Hematopoietic multipotent progenitor cell treated with erythropoietin and hydrocortisone succinate and interleukin-3 and kit ligand, for 17 days (in vitro differentiated cells): ENCODE measurements at places on chromosomes 7 and 10.

DNA sequence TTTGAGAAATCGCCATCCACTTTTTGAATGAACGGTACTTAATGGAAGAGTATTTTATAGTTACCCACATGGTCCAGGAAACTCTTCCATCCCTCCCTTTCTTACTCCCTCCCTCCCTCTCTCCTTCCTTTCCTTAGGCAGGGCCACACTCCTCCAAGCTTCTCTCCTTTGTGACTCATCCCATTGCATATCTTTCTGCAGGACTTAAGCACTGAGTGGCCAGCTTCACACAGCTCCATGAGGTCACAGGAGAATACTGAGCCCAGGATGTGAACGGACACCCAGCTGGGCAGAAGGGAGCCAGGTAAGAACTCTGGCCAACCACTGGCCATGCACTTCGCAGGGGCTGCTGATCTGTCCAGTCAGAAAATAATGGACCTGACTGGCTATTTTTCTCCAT is 189.7 kb upstream of the ADCY1 start:
- no peak for DNase-seq

GRCh38 chr7:45897042-45897690 is 8.9 kb downstream of the IGFBP1 start:
- DNase-seq, result no peak

GRCh38 chr7:96061844-96062243 is 260.1 kb downstream of the SLC25A13 start:
- no peak for DNase-seq

GRCh38 chr10:70552586-70552985 is 50.0 kb downstream of the PRF1 start:
- no peak for DNase-seq

- DNase-seq, result no peak
Observed at GRCh38 chr10:21524526-21525366, 736 bp downstream of the SKIDA1 start.

DNA sequence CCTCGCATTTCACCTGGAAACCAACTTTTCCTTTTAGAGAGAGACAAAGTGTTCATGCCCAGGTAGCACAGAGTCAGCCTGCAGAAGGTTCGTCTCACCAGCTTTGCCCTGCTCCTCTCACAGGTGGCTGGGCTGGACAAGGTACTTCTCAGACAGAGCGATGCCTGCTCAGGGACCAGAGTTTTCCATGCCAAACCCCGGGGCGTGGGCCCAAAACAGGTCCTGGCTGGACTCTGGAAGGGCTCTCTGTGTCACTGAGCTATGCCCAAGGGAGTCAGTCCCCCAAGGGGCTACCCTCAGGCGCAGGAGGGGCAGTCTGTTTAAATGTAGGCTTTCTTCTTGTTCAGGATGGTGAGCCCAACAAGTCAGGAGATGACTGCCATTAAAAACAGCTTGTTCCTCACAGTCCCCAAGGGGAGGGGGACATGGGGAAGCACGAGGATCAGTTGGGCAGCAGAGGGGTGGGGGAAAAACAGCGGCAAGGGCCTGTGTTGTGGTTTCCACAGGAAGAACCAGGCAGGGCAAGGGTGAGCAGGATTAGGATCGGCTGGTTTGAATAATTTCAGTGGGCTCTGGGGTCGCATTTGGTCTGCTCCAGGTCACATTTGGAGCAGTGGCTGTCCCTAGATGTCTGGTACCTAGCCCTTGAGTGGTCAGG is 55.5 kb upstream of the FIGNL1 start:
- no peak for DNase-seq

DNA sequence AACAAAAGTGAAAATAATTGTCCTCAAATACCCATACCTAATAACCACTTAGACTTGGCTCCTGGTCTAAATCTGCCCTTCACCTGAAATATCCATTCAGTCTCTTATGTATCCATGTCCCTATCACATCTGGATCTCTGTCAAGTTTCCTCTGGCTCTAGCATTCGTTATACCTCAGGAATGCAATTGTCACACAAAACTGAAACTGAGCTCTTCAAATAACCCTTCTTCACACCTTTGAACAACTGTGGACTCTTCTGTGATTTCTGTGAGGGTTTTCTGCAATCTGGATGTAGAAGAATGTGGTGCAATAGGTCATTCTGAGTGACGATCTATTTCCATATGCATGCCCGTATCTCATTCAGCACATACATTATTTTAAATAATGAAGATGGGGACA is 53.5 kb upstream of the FGL2 start:
- no peak for DNase-seq

- DNase-seq, result no peak
Observed at GRCh38 chr7:134845461-134845860, 66.0 kb downstream of the CALD1 start.

- no peak for DNase-seq
Observed at GRCh38 chr10:121609426-121610380, 11.5 kb upstream of the FGFR2 start.

DNA sequence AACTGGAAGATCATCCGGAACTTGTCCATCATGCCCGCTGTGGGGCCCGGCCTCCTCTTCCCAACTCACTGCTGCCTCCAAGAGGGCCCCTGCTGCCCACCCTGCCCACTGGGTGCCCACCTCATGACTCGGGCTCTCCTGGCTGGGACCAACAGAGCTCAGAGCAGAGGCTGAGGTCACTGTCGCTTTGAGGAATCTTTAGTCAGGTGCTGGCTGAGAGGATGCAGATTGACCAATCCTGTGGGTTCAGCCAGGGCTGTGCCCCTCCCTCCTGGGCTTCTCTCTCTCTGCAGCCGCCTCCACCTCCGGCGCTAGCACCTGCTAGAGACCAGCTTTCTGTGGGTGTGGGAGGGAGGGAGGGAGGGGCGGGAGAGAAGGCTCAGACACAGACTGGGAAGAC is at the start of gene CALHM1:
TSS of gene CALHM1 (minus strand) at position 181 of the 400 bp plus-strand sequence. CDS start at position 32, 149 bp downstream.
- DNase-seq, result no peak

GRCh38 chr10:97072851-97073665 is 112.7 kb downstream of the SLIT1 start:
- peak; percentile 60 for DNase-seq

DNA sequence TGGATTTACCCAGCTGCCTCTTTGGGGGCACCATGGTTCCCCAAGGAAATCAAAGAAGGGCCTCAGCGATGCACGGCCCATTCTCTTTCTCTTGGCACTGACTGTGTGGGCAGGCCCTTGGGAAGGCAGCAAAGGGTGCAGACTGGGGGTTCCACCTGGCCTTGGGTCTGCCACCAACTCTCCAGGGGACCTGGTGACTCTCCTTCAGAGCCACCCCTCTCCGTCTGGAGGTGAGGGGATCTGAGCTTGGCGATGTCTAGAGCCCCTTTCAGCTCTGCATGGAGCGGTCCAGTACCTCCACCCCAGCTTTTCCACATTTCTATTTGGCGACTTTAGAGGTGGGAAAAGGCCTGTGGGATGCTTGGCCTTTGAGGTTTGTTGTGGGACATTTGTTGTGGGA is 69.1 kb downstream of the C10orf120 start:
- no peak for DNase-seq

GRCh38 chr10:132659206-132660091 is 121.9 kb downstream of the INPP5A start:
- no peak for DNase-seq

DNA sequence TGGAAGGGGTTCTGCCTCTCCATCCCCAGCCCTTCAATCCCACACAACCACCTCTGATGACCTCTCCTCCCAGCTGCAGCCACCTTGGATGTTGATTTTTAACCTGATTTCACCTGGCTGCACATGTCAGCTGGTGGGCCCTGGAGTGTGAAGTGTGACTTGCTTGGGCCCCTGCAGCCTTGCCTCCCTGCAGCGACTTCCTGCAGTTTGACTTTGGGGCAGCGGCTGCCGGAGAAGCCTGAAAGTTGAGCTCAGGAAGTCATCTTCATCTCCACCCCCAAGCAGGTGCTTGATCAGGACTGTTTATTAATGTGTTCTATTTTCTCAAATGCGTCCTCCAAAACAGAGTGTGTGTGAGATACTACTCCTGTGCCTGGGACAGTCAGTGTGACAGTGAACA is 675.2 kb upstream of the GALNT17 start:
- DNase-seq, result no peak

- DNase-seq, result no peak
Observed at GRCh38 chr7:20991544-20991943, 204.9 kb upstream of the SP8 start.

DNA sequence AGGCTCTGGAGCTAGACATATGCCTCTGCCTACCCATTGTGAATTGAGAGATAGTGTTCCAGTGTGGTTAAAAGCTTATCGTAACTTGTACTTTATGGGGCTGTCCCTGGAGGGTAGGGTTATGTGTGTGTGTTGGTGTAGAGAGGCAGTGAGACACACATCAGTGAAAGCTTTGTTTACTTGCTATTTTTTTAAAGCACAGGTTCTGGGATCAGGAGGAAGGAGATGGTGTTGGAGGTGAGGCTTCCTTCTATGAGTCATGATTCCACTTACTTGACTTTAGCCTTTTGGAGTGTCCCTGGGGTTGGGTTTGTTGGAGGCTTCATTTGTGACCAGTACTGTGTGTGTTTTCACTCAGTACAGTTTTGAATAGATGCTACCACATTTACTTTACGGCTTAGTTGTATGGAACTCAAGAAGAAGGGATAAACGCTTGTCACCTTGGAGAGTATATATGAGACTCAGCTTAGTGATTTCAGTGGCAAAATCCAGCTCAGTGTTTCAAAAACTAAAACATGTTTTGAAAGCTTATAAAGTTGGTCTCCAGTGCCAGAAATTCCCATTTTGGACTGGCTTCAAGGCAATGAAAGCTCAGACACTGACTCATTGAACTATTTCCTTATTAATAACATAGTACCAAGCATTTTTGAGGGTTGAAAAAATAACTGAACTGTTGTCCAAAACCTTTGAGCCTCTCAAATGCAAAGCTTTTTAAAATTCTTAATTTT is 106.2 kb downstream of the PLXDC2 start:
- DNase-seq, result no peak

DNA sequence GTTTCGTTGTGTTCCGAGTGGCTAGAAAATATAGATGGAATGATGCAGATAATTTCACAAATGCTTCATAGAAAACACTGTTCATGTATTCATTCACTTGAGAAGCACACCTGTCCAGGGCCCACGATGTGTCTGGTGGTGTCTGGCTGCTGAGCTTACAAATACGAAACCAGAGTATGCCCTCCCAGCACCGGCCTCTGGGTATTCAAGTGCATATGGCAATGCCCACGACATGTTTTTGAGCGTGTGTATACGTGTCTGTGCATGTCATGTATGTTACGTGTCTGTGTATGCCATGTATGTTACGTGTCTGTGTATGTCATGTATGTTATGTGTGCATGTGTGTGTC is 37.9 kb downstream of the IL2RA start:
- no peak for DNase-seq

DNA sequence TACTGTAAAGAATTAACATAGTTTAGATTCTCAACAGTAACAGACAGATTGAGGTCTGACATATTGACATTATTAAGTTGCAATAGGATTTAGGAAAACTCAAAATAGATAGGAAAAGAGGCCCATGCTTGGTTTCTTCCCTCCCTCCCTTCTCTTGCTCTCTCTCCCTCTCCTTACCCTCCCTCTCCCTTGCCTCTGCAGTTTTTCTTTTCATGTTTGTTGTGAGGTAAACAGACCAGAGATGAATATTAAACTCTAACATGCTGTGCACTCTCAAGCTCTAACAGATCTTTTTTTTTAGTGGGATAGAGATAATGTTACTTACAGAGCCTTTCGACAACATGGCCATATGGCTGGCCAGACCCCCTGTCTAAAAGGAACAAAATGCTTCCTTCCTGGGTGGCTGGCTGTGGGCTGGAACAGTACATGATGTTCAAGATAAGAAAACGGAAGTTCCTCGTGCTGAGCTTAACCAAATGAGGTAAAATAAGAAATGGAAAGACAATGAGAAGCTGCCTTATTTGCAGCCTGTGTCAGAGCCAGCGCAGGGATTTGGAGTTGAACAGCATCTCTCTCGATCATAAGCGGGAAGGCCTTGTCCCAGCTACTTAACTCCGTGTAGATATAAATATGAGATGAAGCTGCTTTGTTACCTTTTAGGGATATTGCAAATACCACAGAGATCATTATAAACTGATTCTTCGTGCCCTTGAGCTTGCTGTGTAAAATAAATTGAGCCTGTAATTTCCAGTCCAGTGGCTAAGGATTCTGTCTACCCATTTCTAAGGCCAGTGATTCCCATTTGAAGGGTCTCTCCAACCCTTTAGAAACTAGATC is 391.9 kb upstream of the NPVF start:
- DNase-seq, result no peak

GRCh38 chr10:1166101-1166827 is 110.1 kb downstream of the WDR37 start:
- no peak for DNase-seq

DNA sequence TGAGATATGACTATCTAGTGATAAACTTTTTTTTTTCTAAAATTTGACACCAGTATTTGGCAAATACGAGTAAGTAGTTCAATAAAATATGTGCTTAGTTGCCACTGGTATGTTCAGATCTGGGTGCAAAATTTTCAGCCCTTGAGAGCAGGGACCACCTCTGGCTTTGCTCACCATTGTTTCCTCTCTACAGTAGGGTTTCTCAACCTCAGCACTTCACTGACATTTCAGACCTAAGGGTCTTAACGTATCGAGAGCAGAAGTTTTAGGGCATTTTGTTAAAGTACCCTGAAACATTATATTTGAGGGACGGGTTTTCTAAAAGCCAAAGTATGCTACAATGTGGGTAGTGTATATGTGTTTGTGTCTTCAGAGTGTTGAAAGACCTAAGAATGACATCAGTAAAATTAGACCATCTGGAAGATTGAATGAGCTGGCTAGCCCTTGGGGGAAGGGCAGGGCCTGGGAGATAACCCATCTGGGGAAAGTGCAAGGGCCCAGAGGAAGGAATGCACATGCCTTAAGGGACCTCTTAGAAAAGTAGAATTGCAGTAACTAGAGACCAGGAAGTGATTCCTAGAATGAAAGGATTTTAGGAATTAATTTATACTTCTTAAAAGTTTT is 11.8 kb downstream of the BZW2 start:
- peak; percentile 48 for DNase-seq

- DNase-seq, result no peak
Observed at GRCh38 chr10:43226441-43226840, 40.4 kb downstream of the RASGEF1A start.

GRCh38 chr7:100413889-100414288 is 14.6 kb downstream of the ZCWPW1 start:
- no peak for DNase-seq

- DNase-seq, result no peak
Observed at GRCh38 chr10:96072674-96073073, 29.3 kb downstream of the CCNJ start.

- DNase-seq, result no peak
Observed at GRCh38 chr7:74344132-74344496, 54.9 kb downstream of the CLIP2 start.

- DNase-seq, result no peak
Observed at GRCh38 chr7:51090411-51090810, 226.2 kb downstream of the COBL start.

DNA sequence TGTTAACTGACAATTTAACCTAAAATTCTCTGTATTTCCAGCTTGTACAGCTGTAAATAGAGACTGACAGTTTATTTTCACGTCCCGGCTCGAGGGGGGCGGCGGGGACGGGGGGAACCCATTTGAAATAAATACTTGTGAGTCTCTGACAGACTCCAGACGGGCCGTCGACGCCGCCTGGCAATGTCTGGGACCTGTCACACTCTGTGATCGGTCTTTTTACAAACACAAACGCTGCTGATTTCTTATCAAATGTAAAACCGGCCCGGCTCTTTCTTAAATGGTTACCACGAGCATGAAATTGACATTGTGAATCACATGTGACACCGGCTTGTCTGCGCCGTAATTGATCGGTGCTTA is 57.0 kb downstream of the UNCX start:
- DNase-seq, result no peak
